ELF-1 (cell line): ENCODE measurements at places on chromosomes 7 and 10.

GRCh38 chr10:49394933-49395740 is 752 bp downstream of the DRGX start:
- peak; percentile 45 for DNase-seq

GRCh38 chr10:22742678-22743077 is 28.3 kb upstream of the PIP4K2A start:
- no peak for DNase-seq

- DNase-seq: peak; percentile 10
Observed at GRCh38 chr7:25952261-25953057, 199.5 kb upstream of the NFE2L3 start.

DNA sequence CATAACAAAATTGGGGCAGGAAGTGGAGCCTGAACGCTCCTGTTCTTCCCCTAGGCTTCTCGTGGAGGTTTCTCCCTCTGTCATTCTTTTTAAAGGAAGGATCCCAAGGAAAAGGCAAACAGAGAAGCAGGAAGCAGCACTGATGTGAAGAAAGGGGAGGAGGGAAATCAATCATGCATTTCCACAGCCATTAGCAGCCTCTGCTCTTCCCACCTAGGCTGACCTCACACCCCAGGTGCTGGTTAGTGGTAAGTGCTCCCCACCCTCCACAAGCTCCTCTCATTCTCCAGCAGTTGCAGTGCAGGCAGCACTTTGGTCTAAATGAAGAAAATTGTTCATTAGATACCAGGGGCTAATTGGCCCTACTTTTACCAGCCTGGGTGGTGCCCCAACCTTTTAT is 2.6 kb downstream of the CRHR2 start:
- no peak for DNase-seq

GRCh38 chr7:98551611-98552273 is 65.3 kb upstream of the NPTX2 start:
- DNase-seq: peak; percentile 31

- peak; percentile 51 for DNase-seq
Observed at GRCh38 chr7:2175514-2175913, 57.2 kb downstream of the MAD1L1 start.

- DNase-seq: no peak
Observed at GRCh38 chr7:116037401-116037800, 6.8 kb upstream of the TFEC start.

DNA sequence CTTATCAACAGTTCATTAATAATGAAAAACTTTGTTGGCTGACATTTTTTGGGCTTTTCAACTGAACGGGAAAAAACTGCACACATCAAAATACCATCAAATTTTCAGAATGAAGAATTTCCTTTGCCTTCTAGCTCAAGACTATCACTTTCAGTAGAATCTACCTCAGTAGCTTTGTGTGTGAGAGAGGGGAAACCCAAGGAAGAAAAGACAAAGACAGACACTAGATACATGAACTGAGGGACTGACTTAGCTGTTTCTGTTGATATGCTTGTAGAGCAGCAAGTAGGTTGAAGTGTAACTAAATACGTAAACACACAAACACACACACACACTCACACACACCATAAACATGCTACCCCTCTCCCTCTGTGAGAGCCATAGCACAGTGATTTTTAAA is 257.1 kb downstream of the CDK14 start:
- DNase-seq: no peak

- peak; percentile 92 for DNase-seq
Observed at GRCh38 chr10:11875494-11876281, 52.5 kb downstream of the PROSER2 start.

- DNase-seq: no peak
Observed at GRCh38 chr7:19203686-19204085, 58.5 kb upstream of the FERD3L start.
